ENCODE measurements at places on chromosomes 1 and 21.

GRCh38 chr1:187408212-187409004 lies 579.7 kb downstream of the PLA2G4A start:
- DNase-seq, result no peak

DNA sequence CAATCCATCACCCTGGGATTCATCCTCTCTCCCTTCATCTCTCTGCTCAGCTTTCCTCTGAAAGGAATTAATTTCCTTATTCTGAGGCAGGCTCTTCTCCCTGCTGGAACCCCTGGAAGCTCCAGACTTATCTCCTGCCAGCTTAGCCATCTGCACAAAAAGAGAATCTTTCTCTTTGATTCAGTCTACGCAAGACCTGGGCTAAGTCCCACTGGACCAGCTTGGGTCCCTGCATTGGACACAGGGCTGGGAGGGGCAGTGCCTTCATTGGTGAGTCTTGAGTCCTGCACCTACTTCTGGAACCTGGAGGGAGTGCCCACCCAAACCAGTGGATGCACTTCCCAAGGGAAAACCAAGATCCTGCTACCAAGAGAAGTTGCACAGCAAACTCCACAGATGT lies 271.7 kb upstream of the CSF3R start:
- no peak for DNase-seq

- DNase-seq, result peak; percentile 89
These were observed 44.8 kb upstream of the CACYBP start for GRCh38 chr1:174954671-174955669.

DNA sequence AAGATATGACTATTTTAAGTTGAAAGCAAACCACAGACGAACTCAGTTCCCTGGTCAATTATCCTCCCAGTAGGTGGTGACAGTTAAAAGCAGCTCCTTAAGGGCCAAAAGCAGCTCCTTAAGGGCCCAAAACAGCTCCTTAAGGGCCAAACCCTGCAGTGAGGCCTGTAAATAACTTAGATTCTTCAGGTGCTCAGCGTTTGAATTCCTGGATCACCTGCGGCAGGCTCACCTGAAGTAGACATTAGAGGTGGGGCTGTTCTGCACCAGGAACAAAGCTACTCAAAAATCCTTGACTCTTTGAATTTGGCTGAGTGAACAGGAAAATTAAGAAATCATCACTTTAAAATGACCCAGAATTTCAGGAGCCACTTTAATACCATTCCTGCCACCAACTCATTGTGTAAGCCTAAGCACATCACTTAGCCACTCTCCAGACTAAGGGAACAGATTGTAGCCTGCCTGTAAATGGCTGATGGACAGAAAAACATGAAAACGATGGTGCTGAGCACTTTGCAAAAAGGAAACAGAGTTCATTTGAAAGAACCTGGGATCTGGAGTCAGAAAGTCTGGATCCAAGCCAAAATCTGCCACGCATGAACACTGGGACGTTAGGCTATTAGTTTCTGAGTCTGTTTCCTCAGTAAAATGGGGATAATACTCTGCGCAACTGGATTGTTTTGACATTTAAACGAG lies 126.9 kb downstream of the LRIG2 start:
- peak; percentile 40 for DNase-seq

DNA sequence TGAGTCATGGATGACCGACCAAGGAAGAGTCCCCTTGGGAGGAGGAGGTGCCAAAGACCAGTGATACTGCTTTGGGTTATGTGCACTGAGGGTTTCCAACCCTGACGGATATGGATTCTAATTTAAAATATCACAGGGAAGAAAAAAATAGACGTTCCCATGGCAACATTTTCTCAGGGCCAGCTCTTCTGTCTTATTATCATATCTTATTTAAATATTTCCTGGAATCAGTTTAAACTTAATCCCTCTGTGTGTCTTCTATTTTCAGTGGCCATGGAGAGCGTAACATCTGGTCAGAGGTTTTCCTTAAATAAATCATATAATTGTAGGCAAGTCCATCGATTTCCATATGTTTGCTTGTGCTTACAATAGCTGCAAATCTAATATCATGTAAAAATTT lies 205.4 kb upstream of the FMN2 start:
- no peak for DNase-seq

Data from NCI-H1105 treated with DMSO at 0.1 percent for 48 hours (cell line).